ENCODE measurements at places on chromosomes 11 and 22.
A peak's percentile ranks its signal among the peaks of the same experiment; 100 is the strongest.

DNA sequence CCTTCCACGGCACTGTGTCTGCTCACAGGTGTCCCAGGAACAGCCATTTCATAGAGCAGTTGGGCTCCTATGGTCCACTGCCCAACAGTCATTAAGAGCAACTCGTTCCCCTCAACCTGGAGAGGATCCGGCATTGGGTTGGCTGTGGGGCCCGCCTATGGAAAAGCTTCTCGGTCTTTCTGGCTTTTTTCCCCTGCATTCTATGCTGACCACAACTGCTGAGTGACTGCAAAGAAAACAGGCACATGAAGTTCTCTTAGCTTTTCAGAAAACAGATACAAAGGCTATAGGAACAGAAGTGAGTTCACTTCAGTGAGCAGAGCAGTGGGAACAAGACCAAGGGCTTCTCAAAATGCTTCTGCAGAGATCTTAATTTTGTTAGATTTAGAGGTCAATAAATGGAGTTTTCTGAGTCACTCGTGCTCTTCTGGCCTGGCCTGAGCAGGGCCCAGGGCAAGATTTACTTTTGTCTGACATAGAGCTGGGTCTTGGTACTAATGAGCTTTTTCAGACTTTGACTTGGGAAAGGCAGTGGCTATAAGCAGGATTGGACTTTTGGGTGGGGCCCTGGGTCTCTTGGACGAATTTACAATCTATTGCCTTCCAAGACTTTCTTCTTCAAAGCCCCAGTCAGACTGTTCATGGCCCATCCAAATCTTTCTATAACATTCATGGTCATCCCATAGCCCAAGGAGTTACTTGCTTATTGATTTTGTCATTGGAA, 13.6 kb upstream of the APOL5 start:
- peak; percentile 17 for DNase-seq

GRCh38 chr11:32200136-32200847, 109.4 kb downstream of the RCN1 start:
- DNase-seq, result no peak

DNA sequence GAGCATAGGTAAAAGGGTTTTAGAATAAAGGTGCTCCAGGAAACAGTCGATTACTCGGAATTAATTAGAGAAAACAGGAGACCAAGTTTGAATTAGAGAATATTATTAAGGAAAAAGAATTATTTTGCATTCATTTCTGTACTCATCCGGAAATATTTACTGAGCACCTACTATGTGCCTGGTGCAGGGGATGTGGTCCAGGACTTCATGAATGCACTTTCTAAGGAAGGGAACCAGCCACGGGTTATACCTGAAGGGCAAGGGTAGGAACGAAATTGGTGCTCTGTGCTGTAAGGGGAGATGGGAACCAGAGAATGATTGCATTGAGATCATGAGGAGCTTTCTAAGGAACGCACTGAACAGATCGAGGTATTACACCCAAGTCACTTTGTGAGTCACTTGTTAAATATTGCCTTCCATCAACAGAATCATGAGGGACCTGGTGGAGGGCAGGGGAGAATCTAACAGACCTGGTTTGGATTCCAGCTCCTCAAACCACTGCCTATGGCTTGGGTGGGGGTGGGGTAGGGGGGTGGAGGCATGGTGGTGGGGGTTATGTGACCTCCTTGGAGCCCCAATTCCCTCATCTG, 40.9 kb downstream of the C11orf96 start:
- DNase-seq, result peak; percentile 58

- no peak for DNase-seq
Observed at GRCh38 chr11:67997475-67997921, 6.4 kb downstream of the UNC93B1 start.

GRCh38 chr11:72189455-72190250, 2.3 kb upstream of the FOLR1 start:
- no peak for DNase-seq

GRCh38 chr11:131932584-131933325, 562.3 kb downstream of the NTM start:
- DNase-seq, result no peak

- no peak for DNase-seq
Observed at GRCh38 chr11:116099541-116099940, 595.3 kb upstream of the CADM1 start.

- peak; percentile 56 for DNase-seq
Observed at GRCh38 chr11:31484497-31484896, 24.9 kb downstream of the IMMP1L start.

- no peak for DNase-seq
Observed at GRCh38 chr11:78520230-78520629, 54.4 kb downstream of the NARS2 start.

DNA sequence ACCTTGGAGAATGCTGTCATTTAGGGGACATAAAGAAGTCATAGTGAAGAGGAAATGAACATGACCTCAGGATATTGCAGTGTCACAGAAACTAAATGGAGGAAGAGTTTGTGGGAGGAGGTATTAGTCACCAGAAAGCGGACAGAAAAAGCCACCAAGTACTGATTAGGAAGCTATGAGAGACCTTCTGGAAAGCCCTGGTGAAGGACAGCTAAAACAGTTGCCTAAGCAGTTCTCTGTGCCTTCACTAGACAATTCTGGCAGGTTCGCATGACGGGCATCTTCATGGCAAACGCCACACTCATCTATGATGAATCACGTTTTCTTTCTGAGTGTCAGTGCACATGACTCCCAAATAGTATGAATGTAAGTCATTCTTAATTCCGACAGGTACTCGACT, 325.8 kb downstream of the C11orf87 start:
- no peak for DNase-seq

GRCh38 chr22:17436981-17437412, 67.7 kb downstream of the CECR2 start:
- no peak for DNase-seq

- DNase-seq, result no peak
Observed at GRCh38 chr11:120173019-120173705, 35.2 kb upstream of the TRIM29 start.

GRCh38 chr11:111776398-111777093, 10.4 kb upstream of the PPP2R1B start:
- no peak for DNase-seq

DNA sequence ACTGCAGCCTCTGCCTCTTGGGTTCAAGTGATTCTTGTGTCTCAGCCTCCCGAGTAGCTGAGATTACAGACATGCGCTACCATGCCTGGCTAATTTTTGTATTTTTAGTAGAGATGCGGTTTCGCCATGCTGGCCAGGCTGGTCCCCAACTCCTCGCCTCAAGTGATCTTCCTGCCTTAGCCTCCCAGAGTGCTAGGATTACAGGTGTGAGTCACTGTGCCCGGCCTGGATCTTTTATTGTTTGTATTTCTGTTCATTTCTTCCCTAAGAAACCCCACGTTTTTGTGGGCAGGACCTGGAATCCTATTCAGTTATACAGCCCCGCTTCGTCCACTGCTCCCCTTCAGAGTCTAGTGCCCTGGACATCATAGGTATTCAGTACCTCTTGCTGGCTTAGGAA, 28.7 kb downstream of the ZBTB16 start:
- DNase-seq, result no peak

DNA sequence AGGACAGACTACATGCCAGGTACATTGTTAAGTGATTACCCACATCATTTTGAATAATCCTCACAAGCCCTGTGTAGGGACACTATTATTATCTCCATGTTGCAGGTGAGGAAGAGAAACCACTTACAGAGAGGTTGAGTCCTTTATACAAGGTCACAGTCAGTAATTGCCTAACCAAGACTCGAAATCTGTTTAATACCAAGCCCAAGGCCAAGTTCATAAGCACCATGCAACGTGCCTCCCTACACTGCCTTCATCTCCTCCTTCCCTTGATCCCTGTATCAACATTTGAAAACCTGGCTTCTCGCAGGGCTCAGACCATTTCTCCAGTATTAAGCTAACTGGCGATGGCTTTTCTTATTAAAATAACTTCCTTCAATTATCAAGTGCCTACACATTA, 41.7 kb upstream of the SEZ6L start:
- DNase-seq, result no peak

DNA sequence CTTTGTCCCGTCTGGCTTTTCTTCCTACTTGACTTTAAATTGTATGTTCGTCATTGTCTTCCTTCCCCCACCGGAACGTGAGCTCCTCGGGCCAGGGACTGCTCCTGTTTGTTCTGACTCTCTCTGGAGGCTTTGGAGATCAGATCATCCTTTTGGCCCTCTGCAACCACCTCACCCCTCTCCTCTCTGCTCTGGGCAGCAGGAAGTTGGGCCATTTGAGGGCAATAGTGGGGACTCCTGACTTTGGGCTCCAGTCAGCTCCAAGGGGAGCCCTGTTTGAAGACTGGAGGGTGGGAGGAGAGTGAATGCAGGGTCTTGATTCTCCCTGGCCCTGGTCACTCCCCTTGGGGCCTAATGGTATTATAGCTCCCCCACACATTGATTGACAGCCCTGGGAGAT, 186.3 kb upstream of the B3GAT1 start:
- no peak for DNase-seq

DNA sequence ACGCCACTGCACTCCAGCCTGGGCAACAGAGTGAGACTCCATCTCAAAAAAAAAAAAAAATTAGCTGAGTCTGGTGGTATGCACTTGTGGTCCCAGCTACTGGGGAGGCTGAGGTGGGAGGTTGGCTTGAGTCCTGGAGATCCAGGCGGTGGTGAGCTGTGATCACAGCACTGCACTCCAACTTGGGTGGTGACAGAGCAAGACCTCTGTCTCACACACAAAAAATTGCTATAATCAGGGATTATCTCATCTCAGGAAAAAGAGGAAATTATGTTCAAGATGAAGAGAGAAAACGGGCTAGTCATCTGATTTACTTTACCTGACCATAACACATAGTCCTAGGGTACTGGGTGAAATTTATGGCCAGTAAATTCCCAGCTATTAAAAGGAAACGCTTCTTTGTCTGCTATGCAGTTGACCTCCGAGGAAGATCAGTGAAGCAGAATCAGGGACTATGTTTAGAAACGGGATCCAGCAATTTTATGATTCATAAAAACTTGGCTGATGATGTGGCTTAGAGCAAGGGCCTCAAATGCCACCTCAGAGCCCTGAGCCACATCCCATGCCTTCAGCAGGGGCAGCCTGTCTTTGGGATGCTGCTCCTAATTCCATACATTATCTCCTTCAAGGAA, 386.2 kb downstream of the NTM start:
- DNase-seq, result peak; percentile 67

GRCh38 chr11:61893981-61894380, 2.6 kb upstream of the FADS3 start:
- peak; percentile 94 for DNase-seq

DNA sequence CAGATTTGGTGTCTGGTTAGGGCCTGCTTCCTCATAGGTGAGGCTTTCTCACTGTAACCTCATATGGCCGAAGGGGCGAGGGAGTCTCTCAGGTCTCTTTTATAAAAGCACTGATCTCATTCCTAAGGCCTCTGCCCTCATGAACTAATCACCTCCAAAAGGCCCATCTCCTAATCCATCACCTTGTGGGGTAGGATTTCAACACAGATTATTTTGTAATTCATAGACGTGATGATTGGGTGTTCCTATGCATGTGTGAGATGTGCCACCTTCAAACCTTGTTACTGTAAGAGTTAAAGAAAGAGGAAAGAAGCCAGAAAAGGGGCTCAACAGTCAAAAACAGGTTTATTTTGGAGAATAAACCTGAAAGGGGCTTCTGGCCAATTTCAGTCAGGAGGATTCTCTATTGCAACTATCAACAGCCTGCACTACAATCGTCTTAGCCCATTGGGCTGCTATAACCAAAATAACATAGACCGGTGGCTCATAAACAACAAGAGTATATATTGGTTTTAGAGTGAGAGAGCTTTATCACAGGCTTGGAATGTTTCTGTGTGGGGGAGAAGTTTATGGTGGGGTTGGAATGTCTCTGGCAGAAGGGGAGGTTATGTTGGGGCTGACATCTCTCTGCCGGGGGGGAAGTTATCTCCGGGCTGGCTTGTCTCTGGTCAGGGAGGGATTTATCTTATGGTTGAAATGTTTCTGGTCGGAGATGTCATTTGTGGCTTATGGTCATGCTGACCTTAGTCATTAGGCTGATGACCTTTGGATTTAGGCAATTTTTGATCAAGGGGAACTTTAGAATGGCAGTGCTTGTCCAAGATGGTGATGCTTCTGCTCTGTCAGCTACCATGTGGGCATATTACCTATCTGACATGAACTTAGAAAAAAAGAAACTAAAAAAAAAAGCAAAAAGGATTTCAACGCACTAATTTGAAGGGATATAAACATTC, 35.1 kb downstream of the CSF2RB start:
- peak; percentile 19 for DNase-seq

DNA sequence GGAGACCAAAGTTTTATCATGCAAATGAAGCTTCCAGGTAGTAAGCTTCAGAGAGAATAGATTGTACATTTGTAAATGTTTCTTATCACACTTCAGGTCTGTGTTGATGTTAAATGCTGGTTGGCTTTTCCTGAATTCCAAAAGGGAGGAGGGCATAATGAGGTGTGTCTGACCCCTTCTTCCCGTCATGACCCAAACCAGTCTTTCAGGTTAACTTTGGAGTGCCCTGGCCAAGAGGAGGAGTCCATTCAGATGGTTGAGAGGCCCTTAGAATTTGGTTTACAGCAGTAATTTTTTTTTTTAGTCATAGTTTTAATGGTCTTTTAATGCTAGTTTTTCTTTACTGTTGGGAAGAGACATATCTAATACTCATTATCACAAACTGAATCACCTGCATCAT, 2.5 kb downstream of the OR6X1 start:
- DNase-seq, result no peak

- no peak for DNase-seq
Observed at GRCh38 chr22:44025171-44026065, 1.3 kb downstream of the PARVB start.

GRCh38 chr11:94835594-94835927, 67.4 kb downstream of the AMOTL1 start:
- DNase-seq, result peak; percentile 23

DNA sequence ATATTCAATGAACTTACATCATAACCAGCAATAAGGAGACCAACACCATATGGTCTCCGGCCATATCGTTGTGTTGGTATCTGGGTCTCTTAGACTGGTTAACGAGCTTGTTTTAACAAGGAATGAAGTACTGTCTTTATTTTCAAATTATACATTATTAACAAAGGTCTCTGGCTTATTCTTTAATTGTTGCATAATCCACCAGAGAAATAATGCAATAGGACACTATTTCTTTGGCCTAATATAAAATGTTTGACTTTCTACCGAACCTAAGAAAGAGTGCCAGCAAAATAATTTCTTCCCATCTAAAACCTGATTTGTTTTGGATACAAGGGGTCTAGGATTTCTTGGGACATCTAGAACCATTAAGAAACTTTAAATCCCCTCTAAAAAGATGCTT, 6.4 kb downstream of the PSMA1 start:
- no peak for DNase-seq

- peak; percentile 40 for DNase-seq
Observed at GRCh38 chr11:94790661-94791180, 22.6 kb downstream of the AMOTL1 start.

DNA sequence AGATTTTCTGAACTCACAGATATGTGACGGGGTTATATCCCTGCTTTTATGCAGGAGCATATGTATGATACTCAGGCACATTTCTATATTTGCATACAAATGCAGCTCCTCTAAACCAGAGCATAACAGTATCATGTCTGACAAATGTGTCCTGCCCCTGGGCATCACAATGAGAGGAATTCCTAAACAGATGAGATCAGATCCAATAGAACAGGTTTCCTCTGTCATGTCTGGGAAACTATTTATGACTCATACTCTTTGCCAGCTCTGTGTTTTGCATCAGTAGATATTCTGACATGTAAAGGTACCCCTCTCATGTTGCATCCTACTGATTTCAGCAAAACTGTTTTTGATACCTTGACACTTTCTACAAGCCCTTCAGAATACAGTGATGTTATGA, 29.4 kb downstream of the SYT9 start:
- peak; percentile 2 for DNase-seq

All from fibroblast of upper back skin (primary cell).